ENCODE measurements at places on chromosomes 12 and 14.

DNA sequence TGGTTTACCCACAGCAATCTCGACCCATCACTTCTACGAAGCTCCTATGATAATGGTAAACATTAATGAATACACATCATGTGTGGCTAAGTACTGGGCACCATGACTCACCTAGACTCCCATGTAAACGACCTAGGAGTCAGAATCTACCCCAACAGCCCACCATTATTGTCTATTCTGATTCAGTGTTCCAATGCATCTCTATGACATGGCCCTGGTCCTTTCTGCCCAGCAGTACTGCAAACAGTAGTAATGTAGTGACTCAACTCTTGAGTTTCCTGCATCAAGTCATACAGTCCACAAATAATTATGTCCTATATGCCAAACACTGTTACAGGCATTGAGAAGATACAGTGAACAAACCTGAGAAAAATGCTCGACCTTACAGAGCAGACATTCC lies 14.6 kb downstream of the GTF2A1 start:
- peaks cover 14% of the 10 kb centered on the region for H3K4me1 ChIP-seq
- no peak overlapping the region for H3K4me3 ChIP-seq
- H3K27me3 ChIP-seq: no peaks in the 10 kb centered on the region
- DNase-seq: no peak

DNA sequence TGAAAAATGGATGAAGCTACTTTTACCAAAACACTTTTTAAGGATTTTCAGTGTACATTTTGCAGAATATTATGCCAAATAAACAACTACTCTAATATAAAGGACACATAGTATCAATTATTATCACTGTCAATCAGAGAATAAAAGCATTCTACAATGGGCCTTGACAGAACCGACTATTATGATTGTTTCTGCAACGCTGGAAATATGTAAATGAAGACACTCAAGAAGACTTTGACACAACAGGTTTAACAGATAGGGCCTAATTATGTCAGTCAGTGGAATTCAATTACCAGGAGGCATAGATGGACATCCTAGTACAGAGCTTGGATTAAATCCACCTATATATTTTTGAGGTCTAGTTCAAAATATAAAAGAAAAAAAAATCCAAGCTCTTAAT lies 58.7 kb upstream of the SOX5 start:
- no peaks in the 10 kb centered on the region for H3K27me3 ChIP-seq
- H3K27ac ChIP-seq: no peak overlapping the region
- no peak for DNase-seq
- no peak overlapping the region for H3K4me3 ChIP-seq
- peaks cover 2% of the 10 kb centered on the region for H3K36me3 ChIP-seq
- peaks cover 17% of the 10 kb centered on the region for H3K4me1 ChIP-seq

GRCh38 chr12:44847888-44848702 lies 28.0 kb downstream of the NELL2 start:
- peaks cover 26% of the 10 kb centered on the region for H3K4me1 ChIP-seq
- no peaks in the 10 kb centered on the region for H3K36me3 ChIP-seq
- DNase-seq: no peak
- H3K27ac ChIP-seq: peak overlapping the region; percentile 29

DNA sequence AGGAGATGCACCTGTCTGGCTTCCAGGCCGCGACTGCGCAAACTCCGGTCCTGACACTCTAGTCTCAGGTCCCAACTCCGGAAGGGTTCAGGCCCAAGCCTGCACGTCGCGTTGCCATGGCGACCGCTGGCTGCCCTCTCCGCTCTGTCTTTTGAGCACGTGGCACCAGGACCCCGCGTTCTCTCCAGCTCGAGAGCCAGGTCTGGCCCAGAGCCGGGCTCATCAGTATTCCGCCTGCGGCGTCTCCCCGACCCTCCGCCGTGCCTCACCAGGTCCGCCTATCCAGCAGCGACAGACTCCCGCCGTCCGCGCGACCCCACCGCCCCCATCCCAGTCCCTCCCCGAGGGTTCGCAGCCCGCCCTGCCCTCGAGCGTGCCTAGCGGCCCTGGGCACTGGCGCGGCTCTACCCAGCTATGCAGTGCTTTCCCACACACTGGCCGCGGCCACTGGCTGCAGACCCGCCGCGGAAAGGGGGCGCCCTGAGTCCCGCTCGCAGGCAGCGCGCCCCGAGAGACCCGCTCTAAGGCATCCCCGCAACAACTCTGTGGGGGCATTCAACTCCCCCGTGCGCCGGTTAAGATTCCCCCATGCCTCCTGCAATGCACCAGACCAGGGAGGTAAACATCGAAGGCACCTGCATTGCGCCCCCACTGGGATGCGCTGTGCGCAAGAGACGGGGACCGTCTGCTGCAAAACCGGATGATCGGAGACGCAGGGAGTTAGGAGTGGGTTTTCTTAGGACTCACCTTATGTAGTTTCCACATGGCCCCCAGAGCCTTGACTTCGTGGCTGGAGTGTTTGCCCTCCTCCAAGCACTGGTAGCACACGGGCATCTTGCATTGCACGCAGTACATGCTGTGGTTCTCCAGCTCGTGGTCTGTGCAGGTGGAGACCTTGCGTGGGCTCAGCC lies 1.3 kb downstream of the TRIM9 start:
- peaks cover 20% of the 10 kb centered on the region for H3K27me3 ChIP-seq
- H3K4me1 ChIP-seq: peaks cover 39% of the 10 kb centered on the region
- H3K27ac ChIP-seq: no peak overlapping the region
- H3K36me3 ChIP-seq: no peaks in the 10 kb centered on the region
- DNase-seq: peak; percentile 50

Data from neural crest cell (in vitro differentiated cells).